ENCODE measurements at places on chromosomes 16 and 17.

- no peak for DNase-seq
These were observed 112.6 kb upstream of the LHX1 start for GRCh38 chr17:36824678-36825101.

- DNase-seq, result no peak
These were observed 4.9 kb upstream of the MED1 start for GRCh38 chr17:39455919-39456318.

DNA sequence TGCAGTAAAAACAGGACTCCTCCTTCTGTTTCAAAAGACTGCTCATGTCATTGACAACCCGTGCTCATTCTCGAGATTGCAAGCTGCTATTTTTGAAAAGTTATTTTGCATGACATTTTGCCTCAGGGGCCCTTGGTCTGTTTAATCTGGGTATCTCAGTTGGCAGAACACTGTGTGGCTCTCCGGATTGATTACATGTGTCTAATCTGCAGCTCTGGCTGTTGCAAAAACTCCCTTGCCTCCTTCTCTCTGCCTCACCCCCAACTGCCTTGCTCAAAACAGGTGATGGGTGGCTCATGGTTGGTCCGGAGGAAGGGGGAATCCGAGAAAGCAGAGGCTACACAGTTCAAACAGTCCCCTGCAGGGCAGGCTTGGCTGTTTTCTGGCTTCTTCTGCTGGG, 25.3 kb downstream of the GINS3 start:
- DNase-seq, result no peak

- DNase-seq, result no peak
These were observed 17.3 kb upstream of the XYLT2 start for GRCh38 chr17:50328363-50329325.

DNA sequence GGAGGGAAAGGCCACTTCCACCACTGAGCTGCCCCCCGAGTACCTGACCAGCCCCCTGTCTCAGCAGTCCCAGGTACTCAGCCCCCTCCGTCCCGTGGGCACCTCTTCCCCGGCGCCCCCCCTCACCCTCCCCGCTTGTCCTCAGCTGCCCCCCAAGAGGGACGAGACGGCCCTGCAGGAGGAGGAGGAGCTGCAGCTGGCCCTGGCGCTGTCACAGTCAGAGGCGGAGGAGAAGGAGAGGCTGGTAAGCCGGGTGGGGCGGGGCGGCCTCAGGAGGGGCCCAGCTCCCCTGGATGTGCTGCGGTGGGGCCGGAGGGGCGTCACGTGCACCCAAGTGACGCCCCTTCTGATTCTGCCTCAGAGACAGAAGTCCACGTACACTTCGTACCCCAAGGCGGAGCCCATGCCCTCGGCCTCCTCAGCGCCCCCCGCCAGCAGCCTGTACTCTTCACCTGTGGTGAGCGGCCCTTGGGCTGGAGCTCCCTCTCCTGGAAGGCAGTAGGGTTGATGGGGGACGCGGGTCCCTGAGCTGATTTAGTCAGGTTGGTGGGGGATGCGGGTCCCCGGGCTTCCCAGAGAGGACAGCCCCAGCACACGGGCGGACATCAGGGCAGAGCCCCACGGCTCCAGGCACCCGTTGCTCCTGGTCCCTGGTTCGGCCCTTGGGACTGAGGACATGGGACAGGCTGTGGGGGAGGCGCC, 9.5 kb upstream of the MRPL12 start:
- DNase-seq, result no peak

GRCh38 chr16:30147843-30148510, 25.0 kb upstream of the MAPK3 start:
- DNase-seq, result no peak

DNA sequence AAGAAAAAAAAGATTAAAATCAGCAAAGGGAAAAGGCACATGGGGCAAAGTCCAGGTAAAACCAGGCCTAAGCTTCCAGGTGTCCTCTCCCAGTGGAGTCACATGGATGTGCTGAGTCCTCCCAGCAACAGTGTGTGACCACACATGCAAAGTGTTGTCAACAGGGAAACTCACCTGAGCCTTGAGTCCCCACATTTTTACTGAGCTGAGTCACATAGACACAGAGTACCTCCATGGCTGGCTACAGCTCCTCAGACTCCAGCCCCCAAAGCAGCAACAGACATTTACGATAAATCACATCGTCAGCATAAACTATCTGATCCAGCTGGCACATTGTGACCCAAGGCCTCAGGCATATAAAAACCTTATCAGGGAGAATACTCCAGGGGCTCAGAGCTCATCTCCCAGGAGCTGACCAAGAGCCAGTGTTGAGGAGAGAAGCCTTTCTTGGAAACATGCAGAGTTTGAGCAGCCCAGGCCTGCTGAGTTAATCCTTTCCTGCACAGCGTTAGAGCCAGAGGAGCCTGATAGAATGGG, 20.5 kb downstream of the ERCC4 start:
- no peak for DNase-seq

- DNase-seq, result peak; percentile 75
These were observed 4.8 kb downstream of the RNF213 start for GRCh38 chr17:80265205-80266068.

GRCh38 chr17:7208754-7209460, 10.7 kb downstream of the DLG4 start:
- DNase-seq, result no peak

- no peak for DNase-seq
These were observed 46.2 kb downstream of the TUBD1 start for GRCh38 chr17:59846394-59847165.

- no peak for DNase-seq
These were observed 144.7 kb upstream of the SOX9 start for GRCh38 chr17:71976011-71976649.

- DNase-seq, result no peak
These were observed 6.3 kb downstream of the BCAR1 start for GRCh38 chr16:75244844-75245758.

GRCh38 chr17:56177361-56177760, 24.1 kb downstream of the ANKFN1 start:
- no peak for DNase-seq

- DNase-seq, result no peak
These were observed 12.3 kb downstream of the RAI1 start for GRCh38 chr17:17693253-17694168.

DNA sequence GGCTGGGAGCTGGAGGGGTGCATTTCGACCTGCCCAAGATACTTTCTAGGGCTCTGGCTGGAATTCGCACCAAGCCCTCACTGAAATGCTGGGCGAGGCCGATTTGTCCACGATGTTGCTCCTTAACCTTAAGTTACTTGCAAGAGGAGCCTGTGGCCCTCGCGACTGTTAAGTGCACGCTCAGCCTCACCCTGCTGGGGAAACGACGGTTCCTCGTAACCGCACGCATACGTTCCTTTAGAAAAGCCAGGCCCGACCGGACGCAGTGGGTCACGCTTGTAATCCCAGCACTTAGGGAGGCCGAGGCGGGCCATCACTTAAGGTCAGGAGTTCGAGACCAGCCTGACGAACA, 607 bp upstream of the NCOR1 start:
- peak; percentile 55 for DNase-seq

DNA sequence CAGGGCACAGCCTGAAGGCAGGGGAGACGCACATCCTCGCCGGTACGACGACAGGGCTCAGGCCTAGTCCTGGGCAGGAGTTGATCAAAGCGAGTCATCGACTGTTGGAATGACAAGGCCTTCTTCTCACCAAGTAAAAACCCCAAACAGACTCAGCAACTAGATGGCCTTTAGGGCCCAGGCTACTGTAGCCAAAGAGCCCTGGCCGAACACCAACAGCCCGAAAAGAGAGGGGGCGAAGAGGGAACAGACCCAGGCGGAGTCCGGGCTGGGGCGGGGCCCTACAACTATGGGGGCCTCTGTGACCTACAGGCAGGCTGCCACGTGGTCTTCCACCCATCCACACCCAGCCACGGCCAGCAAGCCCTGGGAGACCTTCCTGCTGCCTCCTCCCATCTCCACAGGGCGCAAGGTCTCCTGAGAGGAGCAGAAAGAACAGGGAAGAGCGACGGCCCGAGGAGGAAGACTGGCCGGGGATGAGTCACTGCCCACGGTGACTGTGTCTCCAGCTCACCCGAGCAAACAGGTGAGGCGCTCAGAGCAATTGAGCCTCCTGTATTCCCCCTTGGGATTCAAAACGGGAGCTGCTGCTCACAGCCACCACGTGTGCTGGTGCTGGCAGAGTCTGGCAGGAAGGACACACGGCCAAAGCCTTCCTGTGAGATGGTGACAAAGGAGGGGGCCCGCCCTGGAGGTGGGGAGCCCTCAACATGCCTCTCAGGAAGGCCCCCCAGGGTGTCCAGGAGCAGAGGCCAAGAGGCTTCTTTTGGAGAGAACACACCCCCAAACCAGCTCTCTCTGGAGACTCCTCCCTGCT, 17.7 kb downstream of the SLC16A3 start:
- no peak for DNase-seq

DNA sequence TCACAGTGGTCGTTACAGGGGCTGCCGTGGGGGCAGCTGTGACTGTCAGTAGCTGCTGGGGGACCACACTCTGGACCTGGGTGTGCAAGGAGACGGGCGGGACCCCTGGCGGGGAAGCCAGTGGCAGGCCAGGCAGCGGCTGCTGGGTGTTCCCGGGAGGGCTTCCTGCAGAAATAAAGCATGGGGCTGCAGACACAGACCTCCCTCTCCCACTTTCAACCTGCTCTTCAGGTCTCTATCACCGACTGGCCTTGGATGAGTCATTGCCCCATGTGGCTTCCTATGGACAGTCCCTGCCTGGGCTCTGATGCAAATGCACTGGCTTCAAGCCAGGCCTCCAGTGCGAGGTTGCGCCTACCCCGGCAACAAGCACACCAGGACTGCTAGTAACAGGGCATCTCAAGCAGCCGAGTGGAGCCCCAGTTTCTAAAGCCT, 17.2 kb downstream of the SREBF1 start:
- DNase-seq, result peak; percentile 89

GRCh38 chr17:40854175-40854814, 12.7 kb downstream of the KRT12 start:
- DNase-seq, result no peak

DNA sequence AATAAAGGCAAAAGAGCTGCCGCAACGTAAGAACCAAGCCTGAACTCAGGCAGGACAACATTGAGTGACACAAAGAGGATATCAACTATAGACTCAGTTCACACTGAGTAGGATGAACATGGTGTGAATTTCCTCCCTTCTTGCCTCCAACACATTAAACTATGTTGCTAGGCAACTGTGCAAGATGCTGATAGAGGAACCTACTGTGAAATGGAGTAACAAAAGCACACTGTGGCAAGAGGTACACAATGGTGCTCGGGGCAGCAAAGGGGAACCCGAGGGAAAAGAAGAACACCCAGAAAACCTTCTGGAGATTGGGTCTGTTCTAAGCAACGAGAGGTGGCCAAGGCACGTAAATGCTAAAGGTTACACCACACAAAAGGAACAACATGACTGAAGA, 34.1 kb downstream of the GRB2 start:
- no peak for DNase-seq

- no peak for DNase-seq
These were observed 27.7 kb downstream of the TBC1D16 start for GRCh38 chr17:80007939-80008338.
